ENCODE measurements at places on chromosomes 1 and 21.

DNA sequence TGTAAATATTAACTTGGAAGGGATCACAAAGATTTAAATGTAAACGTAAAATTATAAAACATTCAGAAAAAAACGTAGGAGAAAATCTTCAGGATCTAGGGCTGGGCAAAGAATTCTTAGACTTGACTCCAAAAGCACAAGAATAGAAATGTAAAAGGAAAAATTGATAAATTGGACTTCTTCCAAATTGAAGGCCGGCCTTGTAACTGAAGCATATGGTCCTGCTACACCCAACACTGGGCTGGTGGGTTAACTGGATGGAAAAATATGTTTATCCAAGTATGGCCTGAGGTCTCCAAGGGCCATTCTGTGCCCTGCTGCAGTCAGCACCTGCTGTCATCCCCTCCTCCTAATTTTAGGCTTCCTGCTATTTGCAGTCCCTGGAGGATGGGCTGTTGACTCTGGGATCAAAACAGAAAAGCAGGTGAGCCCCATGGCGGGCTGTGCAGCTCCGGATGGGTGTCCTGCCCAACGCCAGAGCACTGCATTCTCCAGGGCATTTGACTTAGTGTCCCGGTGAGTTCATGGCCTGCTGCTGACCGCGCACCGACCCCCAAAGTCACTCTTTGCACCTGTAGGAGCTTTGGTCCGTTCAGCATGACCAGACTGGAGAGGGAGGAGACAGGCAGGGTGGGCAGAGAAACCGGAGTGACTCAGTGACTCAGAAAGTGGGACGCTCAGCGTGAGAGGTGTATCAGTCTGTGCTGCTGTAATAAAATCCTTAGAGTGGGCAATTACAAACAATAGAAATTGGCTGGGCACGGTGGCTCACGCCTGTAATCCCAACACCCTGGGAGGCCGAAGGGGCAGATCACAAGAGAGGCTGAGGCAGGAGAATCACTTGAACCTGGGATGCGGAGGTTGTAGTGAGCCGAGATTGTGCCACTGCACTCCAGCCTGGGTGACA, 6.1 kb upstream of the AIRE start:
- no peak for DNase-seq

GRCh38 chr1:232593717-232594502, 36.0 kb downstream of the SIPA1L2 start:
- no peak for DNase-seq

DNA sequence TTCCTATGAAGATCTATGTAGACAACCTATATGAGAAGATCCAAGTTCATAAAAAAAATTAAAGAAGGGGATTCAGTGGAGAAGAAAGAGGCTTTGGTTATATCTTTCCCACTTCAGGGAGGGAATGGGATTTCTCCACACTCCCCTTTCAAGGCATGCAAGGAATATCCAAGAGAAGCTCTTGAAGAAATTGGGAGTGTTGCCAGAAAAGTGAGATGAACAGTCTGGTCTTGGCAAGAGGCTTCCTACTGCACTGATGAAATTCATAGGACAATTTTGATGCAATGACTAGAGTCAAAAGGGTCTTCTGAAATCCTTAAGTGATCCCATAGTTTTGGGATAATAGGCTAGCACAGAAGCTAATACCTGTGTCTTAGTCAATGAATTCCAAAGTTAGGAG, 153.0 kb downstream of the KCTD3 start:
- DNase-seq: peak; percentile 25

GRCh38 chr1:118337346-118337745, 152.3 kb upstream of the SPAG17 start:
- DNase-seq: no peak

DNA sequence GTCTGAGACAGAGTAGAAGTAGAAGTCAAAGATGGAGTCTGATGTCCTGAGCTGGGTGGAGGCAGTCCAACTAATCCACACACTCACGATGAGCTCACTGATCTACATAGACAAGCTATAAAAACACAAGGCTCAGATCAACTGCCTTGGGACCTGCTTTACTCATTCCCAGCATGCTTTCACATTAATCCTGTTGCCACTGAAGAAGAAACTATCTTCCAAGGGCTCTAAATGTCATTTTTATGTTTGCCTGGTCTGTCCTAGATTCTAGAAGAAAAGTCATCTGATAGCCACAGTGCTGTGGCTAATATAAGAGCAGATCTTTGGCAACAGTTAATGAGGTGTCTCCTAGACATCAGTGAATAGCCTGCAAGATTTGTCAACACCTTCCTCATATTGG, 522.7 kb downstream of the NUF2 start:
- DNase-seq: peak; percentile 17

GRCh38 chr1:77281491-77282186, at the start of gene AK5:
TSS of gene AK5 (plus strand) at chr1:77282019. CDS start at chr1:77282314, 295 bp downstream.
- peak; percentile 49 for DNase-seq

GRCh38 chr21:42293649-42294272, 21.4 kb downstream of the TFF3 start:
- no peak for DNase-seq

DNA sequence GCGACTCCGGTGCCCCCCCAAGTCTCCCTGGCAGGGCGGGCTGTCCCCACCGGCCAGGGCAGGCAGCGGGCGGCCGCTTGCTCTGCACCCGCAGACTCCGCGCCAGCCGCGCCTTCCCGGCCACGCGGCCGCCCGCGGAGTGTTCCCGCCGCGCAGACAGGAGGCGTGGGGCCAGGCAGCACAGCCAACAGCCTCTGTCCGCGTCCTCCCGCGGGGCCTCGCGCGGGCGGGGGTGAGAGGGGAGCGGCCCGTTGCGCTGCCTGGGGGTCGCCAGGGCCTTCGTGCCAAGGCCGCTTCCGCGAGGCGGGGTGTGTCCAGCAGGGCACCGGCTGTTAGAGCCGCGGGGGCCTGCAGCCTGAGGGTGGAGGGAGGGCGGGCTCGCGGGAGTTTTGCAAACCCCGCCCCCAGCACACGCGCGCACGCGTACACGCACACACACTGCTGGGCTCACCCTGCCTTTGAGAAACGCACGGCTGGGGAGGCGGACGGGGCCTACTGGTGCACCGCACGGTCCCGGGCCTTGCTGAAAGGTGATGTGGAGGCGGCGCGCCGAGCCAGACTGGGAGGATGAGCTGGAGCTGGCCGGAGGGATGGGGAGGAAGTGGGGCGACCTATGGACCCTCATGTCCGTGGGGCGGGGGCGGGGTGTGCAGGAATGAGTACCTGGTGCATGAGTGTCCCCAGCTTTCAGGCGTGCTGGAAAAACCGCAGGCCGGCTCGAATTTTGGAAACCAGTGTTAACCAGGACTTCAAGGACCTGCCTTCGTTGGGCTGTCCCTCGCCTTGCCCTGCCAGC, 41.5 kb downstream of the KIAA1614 start:
- DNase-seq: peak; percentile 58

DNA sequence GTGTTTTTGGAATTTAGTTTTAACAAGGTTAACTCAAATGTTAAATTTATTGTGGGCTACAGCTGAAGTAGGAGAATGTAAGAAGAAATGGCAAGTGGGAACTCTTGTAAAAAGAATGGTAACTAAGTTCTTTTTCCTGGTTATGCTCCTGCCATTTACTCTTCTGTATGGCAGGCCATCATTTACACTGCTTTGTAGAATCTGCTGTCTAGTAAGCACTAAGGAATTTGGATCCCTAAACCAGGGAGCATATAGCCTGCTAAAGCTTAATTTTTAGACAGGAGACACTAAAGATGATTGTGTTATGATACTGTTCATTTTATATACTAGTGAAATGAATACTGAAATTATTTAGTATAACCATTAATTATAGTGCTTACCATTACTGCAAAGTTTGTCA, 85.3 kb downstream of the CAMTA1 start:
- peak; percentile 19 for DNase-seq

GRCh38 chr1:199522936-199523335, 504.6 kb upstream of the NR5A2 start:
- peak; percentile 9 for DNase-seq

DNA sequence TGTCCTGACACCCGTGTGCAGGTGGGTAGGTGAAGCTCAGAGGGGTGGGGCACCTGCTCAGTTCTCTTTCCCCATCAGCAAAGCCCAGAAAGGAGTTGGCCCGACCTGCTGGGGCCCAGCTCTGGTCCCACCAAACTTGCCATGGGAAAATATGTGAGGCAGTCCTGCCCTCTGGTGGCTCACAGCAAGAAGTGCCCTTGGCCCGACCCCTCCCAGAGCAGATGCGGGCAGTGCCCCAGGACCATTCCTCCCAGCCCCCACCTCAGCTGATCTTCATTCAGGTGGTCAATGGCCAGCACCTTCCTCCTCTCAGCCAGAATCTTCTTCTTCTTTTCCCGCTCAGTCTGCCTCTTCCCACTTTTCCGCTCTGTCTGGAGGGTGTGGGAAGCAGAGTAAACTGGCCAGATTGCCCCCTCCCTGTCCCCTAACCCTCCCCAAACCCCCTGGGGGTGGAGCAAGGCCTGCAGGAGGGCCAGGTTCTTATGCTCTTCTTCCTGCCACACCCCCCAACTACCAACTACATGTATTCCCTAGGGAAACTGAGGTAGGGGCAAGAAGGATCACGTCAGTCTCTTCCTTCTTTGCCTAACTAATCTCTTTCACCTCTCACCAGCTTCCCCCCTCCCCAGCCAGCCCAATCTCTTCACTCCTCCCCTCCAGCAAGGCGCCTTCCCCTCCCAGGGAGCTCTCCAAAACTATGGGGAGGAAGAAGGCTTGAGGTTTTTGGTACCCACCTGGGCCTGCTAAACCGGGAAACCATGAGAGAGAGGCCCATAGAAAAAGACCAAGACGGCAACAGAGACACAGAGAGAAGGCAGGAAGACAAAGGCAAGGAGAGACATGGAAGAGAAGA, 15.6 kb downstream of the TNNT2 start:
- DNase-seq: peak; percentile 46

- DNase-seq: no peak
These were observed 378.7 kb downstream of the USH2A start for GRCh38 chr1:216044538-216044937.

GRCh38 chr1:206839006-206839560, 26.3 kb upstream of the IL20 start:
- no peak for DNase-seq

DNA sequence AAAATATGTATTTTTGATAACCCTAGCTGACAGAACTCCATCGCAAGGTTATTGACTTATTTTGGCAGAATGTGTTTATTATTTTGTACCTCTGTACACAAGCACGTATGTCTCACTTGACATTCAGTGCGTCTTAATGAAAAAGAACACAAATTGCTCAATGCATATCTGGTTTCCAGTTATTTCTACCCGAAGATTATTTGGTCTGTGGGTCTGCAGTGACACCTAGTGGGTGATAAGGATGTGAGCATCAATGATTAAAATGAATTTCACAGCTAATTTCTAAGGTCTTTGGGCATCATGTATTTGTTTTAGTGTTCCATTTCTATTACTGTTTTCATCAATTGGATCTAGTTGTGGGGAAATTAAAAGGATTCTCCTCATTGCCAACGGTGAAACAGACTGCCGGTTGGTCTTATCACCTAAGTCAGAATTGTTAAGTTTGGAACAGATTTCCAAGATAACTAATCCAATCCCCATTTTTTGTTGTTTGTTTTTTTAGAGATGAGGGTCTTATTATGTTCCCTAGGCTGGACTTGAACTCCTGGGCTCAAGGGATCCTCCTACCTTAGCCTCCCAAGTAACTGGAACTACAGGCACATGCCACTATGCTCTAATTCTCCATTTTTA, 13.9 kb downstream of the DDX20 start:
- DNase-seq: peak; percentile 86

DNA sequence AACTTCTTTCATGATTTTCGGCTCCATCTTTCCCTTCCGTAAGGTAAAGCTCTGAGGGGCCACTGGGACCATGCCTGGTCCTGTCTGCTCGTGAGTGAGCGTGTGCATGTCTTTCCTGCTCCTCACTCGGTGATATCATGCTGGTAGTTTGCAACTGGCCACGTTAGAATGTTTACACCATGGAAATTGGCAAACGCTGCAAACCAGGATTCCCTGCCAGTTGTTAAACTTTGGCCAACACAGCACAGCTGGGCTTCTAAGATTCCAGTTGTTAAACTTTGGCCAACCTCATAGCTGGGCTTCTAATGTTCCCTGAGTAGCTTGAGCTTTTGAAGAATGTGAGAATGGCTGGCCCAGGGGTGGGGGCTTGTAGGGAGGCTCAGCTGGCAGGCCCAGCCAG, 68.0 kb upstream of the ACTL8 start:
- no peak for DNase-seq

DNA sequence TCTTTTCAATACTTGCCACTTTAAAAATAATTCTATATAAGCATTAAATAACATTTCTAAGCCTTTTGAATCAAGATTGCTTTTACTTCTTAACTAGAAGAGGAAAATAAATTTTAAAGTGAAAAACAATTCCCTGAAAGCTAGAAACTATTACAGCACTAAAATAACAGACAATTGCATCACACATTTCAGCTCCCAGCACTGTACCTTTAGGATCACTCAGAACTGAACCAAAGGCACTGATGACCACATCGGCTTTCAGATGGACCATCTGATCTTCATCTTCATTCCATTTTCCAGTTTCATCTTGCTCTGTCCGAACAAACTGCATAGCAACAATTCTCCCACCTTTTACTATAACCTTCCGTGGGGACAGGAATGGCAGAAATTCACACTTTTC, 347.3 kb downstream of the DPYD start:
- peak; percentile 14 for DNase-seq

GRCh38 chr21:29429218-29429617, 130.5 kb downstream of the BACH1 start:
- DNase-seq: no peak

DNA sequence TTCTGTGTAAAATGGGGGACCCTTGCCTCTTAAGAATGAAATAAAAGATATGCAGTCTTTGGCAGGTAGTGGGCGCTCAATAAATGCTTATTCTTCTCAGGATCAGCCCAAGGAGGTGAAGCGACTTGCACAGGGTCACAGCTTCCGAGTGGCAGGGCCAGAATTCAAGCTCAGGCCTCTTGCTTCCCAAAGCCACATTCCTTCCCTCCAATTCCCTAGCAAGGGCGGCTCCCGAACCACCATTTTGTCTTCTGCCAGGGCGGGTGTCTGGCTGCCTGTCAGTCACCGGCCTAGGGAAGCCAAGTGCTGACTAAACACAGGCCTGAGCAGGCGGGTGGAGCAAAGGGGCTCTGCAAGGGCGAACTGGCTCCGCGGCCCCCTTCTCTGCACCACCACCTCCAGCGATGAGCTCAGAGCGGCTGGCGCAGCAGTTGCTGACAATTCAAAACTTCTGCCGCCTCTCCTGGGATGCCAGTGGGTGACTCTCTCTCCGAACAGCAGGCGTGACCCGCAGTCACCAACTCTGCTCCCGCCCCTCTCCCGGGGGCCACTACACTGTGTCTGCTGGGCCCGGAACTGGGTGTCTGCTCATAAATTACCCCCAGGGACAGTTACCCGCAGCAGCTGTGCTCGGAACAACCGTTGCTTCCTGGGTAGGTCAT, 10.8 kb downstream of the GPR3 start:
- peak; percentile 53 for DNase-seq

- DNase-seq: no peak
These were observed 283.5 kb upstream of the ADAMTS5 start for GRCh38 chr21:27250366-27250765.

GRCh38 chr1:38585971-38586370, 273.6 kb downstream of the RRAGC start:
- no peak for DNase-seq

- DNase-seq: peak; percentile 81
These were observed 1.6 kb downstream of the KCNE1 start for GRCh38 chr21:34510148-34511142.
